ENCODE measurements at places on chromosomes 16 and 17.

DNA sequence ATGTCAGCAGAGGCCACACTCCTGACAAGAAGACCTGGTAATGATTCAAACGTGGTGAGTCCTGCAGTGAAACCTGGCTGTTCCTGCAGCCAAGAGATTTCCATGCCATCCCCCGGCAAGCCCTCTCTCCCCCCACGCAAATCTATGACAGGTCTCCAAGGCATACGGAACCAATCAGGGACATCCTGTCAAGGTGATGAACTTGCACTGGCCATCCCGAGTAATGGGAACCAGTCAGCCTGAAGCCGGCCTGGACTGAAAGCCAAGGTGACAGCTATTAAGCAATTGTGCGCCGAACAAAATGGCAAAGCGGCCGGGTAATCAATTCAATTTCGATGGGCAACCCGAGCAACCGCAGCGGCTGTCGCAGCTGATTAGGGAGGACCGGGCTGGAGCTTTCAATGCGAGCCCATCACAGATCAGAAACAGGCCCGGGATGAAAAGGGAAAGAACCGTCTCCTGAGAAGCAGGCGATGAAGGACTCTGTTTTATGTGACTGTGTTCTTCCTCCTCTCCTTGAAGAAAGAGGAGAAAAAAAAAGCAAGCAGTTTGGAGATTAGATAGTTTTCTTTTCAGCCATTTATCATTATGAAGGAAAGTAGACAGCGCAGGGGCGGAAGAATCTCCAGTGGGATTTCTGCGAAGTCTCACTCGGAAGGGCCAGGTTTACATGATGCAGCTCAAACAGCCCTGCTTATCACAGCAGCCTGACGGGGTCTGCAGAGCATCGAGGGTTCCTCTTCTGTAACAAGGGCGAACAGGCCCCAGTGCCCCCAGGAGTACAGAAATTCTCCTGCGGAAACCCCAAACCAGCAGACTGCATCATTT is 35.2 kb downstream of the TBX4 start:
- DNase-seq = no peak

- no peak for DNase-seq
These were observed 32.2 kb downstream of the SPOP start for GRCh38 chr17:49645654-49646053.

DNA sequence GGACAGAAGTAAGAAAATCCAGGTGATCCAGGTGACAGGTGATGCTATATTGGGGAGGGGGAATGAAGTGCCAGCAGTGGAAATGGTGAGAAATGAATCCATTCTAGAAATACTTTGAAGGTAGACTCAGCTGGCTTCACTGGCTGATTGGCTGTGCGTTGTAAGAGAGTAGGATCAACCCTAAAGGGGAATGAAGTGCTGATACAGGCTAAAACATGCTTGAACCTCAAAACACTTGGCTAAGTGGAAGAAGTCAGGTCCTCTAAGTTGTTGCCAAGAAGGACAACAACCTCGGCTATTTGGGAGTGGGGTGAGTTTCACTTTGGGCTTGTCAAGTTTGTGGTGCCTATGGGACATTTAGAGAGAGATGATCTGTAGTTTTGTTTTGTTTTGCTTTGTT is 24.1 kb upstream of the SCNN1B start:
- DNase-seq = no peak

GRCh38 chr17:38747463-38748148 is 530 bp downstream of the PCGF2 start:
- no peak for DNase-seq

- DNase-seq = no peak
These were observed 14.8 kb downstream of the UNK start for GRCh38 chr17:75799402-75799801.

GRCh38 chr17:49633762-49634484 is 44.0 kb downstream of the SPOP start:
- peak; percentile 42 for DNase-seq

GRCh38 chr17:12790249-12791106 is 1.2 kb downstream of the ARHGAP44 start:
- DNase-seq = no peak

DNA sequence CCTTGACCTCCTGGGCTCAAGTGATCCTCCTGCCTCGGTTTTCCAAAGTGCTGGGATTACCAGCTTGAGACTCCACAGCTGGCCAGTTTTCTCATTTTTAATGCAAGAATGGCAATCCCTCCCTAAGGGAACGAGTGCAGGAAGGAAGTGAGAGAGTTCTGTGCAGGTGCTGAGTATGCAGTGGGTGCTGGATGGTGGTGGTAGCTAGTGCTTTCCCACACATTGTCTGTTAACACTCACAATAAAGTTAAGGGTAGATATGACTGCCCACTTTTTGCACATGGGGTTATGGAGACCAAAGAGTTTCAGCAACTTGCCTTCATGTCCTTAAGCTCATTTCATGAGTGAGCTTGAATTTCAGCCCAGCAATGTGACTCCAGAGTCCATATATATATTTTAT is 18.5 kb downstream of the RGS9 start:
- DNase-seq = no peak

GRCh38 chr16:85250147-85250463 is 137.8 kb upstream of the CIBAR2 start:
- no peak for DNase-seq

Measured in AG10803 (cell line).